ENCODE measurements at places on chromosomes 13 and 19.

DNA sequence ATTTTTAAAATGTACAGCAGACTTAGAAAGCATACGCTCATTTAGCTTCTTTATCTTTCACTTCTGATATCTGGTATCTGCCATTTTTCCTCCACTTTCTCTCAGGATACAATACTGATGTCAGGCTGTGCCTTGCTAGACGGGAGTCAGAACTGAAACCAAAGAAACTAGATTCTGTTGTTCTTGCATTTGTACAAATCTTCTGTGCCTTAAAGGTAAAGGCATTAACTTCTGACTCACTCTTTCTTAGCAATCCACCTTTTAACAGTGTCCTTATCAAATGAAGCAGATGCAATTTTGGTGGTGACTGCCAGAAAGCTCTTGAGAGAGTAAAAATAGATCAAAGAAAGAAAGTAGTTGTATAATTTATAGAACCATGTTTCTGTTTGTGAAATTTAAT lies 370.4 kb downstream of the PCDH20 start:
- no peak for DNase-seq

GRCh38 chr19:12244370-12244769 lies 50.3 kb downstream of the ZNF44 start:
- no peak for DNase-seq

- no peak for DNase-seq
These were observed 221.7 kb downstream of the RFC3 start for GRCh38 chr13:34039678-34040077.

DNA sequence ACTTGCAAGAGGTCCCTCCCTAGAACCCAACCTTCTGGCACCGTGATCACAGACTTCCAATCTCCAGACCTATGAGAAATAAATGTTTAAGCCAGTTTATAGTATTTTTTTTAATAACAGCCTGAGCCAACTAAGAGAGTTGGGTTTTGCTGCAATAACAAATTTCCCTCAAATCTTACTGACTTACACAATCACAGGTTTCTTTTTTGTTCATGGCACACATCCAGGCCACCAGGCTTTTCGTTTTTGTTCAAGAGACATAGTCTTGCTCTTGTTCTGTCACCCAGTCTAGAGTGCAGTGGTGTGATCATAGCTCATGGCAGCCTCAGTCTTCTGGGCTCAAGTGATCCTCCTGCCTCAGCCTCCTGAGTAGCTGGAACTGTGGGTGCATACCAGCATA lies 2.0 kb upstream of the SELENOV start:
- peak; percentile 72 for DNase-seq

DNA sequence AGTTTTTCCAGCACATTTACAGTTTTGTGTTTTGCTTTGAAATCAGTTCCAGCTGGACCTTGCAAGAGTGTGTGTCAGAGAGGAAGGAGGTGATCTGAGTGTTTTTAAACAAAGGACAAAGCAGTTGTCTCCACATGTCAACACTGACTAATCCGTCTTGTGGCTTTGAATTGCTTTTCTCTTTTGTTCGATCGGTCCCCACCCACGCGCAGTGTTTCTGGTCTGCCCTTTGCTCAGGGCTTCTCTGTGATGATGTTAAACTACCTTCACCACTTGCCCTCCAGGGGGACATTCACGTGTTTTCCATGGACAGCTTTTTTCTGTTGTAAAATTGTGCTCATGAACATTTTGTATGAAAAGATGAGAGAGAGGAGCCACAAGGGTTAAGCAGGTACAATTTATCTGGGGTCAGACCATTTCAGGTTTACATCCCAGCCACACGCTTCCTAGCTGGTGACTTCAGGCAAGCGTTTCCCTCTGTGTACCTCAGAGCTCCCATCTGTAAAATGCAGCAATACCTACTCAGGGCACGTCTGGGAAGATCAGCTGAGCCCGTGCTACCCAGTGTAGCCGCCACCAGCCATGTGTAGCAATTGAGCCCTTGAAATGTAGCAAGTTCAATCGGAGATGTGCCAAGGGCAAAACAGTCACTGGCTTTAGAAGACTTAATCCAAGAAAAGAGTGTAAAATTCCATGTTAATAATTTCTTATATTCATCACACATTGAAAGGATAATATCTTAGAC lies 13.5 kb upstream of the PLA2G4C start:
- no peak for DNase-seq

GRCh38 chr13:51995677-51996551 lies 15.3 kb downstream of the ATP7B start:
- DNase-seq, result no peak

DNA sequence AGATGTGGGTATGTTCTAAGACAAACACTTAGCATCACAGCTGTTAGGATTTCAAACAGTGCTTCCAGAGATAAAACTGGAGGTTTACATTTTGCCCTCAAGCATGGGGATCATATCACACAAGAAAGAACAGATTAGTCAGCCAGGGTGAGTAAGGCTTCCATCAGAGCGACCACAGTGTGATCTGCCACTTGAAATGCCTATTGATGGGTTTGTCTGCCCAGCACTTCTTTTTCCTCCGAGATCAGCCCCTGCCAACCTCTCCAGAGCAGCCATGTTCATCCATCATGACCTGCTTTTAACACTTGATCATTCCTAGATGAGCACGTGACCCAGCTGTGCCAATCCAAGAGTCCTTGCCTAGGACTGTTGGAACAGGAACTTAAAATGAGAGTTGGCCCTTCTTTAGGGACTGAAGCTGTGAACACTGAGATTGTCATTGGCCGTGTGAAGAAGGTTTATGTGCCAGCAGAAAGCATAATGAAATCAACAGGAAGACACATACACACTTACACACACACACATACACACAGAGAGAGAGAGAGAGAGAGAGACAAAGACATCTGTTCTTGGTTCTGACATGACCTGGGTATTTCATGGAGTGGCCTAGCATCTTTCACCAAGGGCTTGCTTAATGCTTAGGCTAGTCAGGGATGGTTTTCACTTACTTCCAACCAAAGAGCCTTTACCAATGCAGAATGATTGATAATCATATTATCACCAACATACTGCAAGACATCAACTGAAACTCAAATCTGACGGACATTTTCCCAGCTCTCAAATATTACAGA lies 5.2 kb upstream of the CEBPG start:
- no peak for DNase-seq

GRCh38 chr19:29953352-29954247 lies 11.6 kb downstream of the URI1 start:
- no peak for DNase-seq

- no peak for DNase-seq
These were observed 1.1 kb downstream of the IRS2 start for GRCh38 chr13:109785141-109785891.

DNA sequence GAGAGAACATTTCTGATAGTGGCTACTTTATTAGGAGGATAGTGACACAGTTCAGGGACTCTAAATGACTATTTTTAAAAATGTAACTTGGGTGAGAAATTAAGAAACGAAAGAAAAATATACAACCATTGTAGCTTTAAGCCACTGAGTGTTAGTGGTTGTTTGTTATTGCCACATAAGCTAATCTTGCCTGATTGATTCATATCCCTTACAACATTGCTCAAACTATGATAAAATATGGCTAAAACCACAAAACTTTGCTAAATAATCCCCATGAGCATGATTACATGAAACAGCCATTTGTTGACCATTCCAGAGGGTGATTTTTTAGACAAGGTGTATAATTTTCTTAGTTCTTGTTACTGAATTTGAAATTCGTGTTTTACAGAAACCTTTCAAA lies 343.4 kb downstream of the SLITRK5 start:
- peak; percentile 27 for DNase-seq

DNA sequence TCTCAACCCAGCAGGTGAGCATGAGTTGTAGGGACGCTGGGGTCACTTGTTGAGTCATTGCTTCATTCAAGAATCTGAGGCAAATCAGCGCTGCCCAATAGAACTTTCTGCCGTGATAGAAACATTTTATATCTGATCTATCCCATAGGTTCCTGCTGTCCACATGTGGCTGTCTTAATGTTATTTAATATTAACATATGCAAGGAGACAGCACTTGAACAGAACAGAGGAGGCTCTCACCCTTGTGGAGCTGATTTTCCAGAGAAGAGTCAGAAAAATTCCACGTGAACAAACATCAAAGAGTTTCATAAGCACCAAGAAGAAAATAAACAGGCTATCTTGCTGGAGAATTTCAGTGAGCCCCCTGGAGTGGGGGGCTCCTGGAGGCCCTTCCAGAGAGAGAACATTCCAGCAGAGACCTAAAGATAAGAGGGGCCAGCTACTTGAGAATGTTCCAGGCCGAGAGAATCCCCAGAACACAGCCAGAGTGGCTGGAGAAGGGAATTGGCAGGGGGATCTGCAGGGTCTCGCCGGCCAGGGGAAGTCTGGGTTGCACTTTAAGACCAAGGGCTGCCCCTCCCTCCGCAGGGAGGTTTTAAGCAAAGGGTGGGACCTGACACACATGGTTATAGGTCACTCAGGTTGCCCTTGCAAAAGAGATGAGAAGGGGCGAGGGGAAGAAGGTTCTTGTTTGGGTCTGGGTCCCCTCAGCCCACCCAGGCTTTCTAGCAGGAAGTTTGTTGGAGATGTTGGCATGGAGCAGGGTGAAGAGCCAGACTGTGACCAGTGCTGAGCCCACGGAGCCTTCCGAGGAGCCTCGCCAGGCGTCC lies 135.7 kb downstream of the CRYL1 start:
- no peak for DNase-seq

DNA sequence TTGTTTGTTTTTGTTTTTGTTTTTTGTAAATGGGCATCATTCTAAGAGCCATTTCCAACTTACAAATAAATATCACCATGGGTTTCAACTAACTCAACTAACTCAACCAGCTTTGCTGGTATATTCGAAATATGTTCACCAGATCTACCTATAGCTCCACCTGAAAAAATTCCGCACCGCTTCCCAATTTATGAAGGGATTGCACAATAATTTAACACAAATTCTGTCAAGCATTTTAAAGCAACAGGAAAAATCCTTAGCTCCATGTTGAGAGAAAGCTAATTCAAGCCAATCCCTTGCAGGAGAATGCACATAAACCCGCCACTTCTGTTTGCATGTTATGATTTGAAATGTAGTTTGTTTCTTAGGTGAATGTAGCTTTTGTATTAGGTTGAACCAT lies 417.8 kb downstream of the EFNB2 start:
- no peak for DNase-seq

DNA sequence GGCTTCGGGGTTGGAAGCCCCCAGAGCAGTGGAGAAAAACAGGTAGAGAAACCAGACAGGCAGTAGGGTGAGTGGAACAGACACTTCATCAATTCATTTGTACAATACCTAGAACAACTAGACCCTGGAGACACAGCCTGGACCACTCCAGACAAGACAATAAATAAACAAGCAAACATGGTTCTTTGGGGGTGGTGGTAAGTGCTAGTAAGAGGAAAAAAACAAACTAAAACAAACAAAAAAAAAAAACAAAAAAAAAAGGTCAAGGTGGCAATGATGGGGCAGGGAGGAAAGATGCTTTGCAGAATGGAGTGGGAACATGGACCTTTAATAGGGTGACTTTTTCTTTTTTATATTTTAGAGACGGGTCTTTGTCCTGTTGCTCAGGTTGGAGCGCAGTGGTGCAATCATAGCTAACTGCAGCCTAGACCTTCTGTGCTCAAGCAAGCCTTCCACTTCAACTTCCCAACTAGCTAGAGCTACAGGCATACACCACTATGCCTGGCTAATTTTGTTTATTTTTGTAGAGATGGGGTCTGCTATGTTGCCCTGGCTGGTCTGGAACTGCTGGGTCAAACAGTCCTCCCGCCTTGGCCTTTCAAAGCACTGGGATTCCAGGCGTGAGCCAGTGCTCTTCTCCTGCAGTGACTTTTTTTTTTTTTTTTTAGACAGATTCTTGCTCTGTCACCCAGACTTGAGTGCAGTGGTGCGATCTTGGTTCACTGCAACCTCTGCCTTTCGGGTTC lies 3.1 kb downstream of the JUNB start:
- no peak for DNase-seq

- DNase-seq, result no peak
These were observed 4.8 kb downstream of the SLC17A7 start for GRCh38 chr19:49436381-49437017.

GRCh38 chr19:34135054-34135800 lies 37.1 kb upstream of the LSM14A start:
- no peak for DNase-seq

DNA sequence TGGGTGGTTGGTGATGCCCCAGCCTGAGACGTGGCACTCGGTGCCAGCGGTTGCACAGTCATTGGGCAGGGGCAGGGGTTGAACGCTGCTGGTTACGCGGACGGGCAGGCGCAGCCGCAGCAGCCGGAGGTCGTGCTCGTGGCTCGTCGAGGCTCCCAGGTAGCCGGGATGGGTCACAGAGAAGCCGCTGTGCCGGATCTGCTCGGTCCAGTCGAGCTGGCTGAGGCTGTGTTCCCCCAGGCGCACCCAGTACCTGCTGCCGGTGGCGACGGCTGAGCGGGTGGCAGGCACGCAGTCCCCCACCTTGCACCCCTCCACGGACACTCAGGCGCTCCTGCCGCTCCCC lies 2.9 kb downstream of the KLK12 start:
- no peak for DNase-seq

GRCh38 chr13:98510156-98510509 lies 66.8 kb downstream of the STK24 start:
- DNase-seq, result no peak

DNA sequence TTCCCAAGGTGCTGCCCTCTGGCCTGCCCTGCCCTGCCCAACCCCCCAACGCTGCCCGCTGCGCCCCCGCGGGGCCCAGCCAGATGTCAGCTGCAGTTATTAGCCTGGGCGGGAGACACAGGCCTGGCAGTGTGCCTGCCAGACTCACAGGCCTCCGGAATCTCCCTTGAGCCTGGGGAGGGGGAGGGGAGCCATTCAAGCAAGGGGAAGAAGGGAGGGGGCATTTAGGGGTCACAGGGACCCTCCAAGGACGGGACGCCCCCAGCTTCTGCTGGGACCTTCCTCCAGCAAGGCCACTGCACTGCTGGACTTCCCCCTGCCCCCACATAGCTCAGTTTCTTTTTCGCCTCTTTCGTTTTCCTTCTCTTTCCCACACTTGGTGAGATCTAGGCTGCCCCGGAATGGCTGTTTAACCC lies 2.6 kb upstream of the JUNB start:
- DNase-seq, result peak; percentile 91

DNA sequence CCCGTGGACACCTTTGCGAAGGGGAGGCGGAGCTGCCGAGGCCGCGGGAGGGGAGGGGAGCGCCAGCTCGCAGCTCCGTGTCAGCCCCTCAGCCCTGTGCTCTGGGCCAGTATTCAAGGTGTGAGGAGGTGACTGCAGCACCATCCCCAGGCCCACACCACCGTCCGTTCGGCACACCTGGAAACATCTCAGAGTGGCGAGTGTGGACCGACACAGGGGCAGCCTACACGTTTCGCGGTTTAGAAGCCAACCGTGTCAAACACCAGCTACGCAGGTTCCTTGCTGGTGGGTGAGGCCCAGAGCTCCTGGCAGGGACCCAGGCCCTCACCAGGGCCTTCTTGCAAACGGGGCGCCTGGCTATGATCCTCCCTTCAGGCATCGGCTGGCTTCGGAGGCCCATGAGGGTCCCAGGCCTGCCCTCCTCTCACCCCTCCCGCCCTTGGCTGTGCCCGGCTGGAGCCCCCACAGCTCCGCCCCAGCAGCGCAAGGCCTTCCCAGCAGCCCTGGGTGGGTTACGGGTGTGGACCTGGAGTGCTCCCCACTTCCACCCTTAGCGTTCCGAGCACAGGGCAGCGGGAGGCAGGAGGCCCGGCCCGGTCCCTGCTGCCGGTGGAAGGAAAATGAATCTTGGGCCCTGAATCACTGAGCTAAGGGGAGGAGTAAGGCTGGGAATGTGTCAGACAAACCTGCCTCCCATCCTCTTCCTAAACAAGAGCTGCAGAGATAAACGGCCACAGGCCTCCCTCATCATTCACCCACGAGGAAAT lies 1.2 kb downstream of the C13orf46 start:
- no peak for DNase-seq

All from inflammatory macrophage treated with lipopolysaccharide for 1 hour (primary cell).